CD4-positive, alpha-beta T cell treated with Interleukin-17A for 4 hours (primary cell): ENCODE measurements at places on chromosomes 16 and 17.

GRCh38 chr16:4745274-4745569 is 10.9 kb downstream of the DNAAF8 start:
- DNase-seq: no peak

GRCh38 chr17:62653002-62653825 is 25.7 kb downstream of the MRC2 start:
- peak; percentile 79 for DNase-seq

GRCh38 chr17:62692721-62693431 is 65.4 kb downstream of the MRC2 start:
- no peak for DNase-seq

- no peak for DNase-seq
These were observed 5.3 kb upstream of the FOXN1 start for GRCh38 chr17:28500712-28501379.

DNA sequence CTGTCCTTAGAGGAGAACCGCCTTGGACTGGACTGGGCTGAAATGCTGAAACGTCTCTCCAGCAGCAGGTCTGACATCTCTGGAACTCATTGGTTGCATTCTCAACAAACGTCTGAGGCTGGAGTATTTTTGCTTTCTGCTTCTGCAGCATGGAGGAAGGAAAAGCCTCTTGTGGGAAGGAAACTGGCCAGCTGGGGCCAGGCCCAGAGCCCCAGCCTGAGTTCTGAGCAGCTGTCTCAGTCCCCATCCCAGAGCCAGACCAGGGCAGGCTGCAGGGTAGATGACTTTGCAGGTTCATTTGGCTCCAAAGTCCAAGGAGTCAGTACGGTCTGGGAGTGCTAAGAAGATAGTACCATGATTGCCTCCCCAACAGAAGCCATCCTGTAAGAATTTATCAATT is 18.3 kb downstream of the TEKT3 start:
- no peak for DNase-seq

- DNase-seq: no peak
These were observed 80.9 kb upstream of the ZNF750 start for GRCh38 chr17:82920715-82921114.

- DNase-seq: no peak
These were observed 15.3 kb upstream of the STH start for GRCh38 chr17:45983614-45984310.

DNA sequence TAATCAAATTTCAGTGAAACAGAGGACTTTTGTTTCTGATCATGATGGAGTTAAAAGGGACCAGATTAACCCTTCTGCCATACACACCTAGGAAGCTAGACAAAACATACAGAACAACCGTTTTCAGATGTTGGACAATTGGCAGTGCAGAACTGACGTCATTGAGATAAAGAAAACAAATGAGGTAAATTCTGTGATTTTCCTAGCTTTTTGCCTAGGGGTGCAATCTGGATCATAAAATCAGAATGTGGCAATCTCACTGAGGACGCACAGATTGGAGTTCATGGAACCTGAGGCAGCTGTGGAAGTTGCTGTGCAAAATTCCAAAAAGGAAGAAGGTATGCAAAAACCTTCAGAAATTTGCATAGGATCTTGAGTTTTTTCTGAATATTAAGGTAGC is 15.0 kb upstream of the USP32 start:
- no peak for DNase-seq

DNA sequence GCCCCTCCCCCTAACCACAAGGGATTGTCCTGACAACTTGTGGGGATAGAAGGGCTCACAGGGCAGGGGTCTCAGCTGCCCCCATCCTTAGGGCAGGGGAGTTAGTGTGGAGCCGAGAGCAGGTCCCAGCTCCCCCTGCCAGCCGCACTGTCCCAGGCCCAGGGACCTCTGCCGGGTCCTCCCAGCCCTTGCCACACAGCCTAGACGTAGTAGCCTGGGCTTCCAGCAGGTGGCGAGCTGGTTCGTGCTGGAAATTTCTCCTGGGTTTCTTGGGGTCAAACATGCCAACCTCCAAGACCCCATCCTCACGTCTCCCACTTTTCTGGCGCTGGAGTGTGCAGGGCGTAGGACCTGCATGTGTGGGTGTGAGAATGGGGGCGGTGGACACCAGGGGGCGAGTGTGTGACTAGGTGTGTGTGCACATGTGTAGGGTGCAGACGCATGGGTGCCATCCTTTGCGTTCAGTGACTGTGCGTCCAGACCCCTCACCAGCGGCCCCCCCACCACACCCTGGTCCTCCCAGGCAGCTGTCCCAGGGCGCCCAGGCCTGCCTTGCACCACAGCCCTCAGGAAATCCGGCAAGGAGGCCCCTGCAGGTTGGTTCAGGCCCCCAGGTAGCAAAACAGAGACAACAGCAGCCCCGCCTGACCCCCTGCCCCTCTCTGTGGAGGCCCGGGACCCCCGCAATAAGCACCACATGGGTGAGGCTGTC is 29.5 kb downstream of the SBK1 start:
- DNase-seq: peak; percentile 54

DNA sequence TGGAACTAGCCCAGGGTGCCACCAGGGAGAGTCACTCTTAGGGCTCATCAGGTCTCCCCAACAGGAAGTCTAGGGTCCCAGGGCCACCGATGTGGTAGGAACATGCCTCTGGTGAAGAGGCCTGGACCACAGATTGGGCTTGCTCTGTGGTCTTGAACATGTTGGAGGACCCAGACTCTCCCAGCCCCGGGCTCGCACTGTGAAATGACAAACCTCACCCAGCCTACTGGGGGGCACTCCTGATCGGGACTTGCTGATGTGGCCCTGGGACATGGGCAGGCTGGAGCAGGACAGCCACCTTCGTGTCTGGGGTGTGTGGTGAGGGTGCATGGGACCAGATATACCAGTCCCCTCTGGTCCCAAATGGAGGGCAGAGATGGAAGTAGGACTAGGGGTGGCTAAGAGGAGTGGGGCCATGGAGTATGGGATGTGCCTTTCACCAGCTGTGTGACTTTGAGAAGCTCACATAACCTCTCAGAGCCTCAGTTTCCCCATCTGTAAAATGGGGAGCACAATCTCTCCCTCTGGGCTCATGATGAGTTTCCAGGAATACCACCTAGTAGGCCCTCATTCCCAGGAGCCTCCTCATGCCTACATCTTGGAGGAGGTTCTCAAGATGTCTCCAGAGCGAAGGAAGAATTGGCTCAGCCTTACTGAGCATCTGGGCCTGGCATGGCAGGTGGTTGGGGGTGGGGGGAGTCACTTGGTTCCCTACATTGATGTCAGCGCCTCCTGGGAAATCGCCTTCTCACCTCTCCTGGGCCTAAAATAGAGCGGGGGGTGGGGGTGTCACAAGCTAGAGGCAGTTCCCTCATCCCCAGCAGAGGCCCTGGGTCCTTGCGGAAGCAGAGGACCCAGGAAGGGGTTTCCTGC is 1.5 kb upstream of the ADAM11 start:
- DNase-seq: no peak

DNA sequence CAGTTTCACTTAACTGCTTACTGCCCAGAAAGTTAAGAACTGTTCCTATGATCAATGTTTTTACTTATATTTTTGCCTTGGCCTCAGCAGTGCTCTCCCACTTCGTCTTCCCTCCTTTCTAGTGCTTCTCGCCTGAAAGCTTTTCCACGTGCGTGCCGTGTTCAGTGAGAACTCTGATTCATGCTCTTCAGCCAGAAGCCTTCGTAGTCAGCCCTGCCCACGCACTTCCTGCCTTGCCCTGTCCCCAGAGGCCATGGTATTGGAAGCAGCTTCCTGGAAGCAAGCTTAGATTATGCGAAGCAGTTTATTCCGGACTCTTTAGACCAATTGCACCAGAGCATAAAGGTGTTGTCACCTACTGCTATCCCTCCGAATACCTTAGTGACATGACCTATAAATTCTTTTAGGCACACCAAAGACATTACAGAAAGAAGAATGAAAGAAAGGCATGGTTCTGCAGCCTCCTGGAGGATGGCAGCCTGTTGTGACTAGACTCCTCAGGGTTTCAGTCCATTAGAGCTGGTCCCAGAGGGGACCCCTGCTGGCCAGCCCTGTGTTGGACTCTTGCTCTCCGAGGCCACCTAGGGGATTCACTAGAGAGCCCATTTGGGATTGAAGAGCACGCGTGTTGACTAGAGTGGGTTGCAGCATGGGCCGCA is 105.2 kb downstream of the RPTOR start:
- DNase-seq: peak; percentile 84

- no peak for DNase-seq
These were observed 29.3 kb downstream of the FOXK2 start for GRCh38 chr17:82548681-82549303.

GRCh38 chr16:52165961-52166360 is 381.0 kb downstream of the TOX3 start:
- no peak for DNase-seq

GRCh38 chr17:22203208-22203715 is 510.9 kb downstream of the KCNJ18 start:
- DNase-seq: no peak

GRCh38 chr17:64500862-64501765 is 4.3 kb upstream of the POLG2 start:
- DNase-seq: no peak

DNA sequence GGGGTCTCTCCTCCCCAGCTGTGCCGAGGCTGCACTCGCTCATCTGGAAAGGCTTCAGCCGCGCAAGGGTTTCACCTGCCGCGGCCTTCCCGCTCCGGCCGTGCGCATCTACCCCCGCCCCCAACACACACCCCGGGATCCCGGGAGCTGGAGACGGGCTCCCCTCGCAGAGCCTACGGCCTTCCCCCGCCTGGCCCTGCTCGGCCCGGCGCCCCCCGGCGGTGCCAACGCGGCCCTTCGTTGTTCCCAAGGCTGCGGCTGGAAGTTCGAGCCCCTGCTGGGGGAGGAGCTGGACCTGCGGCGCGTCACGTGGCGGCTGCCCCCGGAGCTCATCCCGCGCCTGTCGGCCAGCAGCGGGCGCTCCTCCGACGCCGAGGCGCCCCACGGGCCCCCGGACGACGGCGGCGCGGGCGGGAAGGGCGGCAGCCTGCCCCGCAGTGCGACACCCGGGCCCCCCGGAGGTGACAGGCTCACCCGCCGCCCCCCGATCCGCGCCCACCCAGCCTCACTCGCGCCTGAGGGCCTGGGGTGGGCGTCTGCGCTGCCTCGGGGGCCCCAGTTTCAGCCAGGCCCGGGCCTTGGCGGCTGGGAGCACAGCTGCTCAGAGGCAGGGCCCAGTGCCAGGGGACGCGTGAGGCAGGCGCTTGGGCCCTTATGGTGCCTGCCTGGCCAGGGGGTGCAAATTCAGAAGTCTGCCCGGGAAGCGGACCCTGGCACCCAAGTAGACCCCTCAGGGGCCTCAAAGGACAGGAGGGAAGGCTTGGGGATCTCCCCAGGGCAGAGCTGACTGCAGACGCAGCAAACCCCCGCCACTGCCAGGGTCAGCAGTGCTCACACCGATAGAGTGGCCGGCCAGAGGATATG is 11.2 kb downstream of the GALK1 start:
- peak; percentile 84 for DNase-seq

GRCh38 chr17:64005734-64006167 is 7.6 kb downstream of the PRR29 start:
- DNase-seq: no peak

- DNase-seq: no peak
These were observed 17.2 kb upstream of the CACNG1 start for GRCh38 chr17:67027031-67027628.

- DNase-seq: no peak
These were observed 11.4 kb upstream of the MLYCD start for GRCh38 chr16:83887564-83887963.

DNA sequence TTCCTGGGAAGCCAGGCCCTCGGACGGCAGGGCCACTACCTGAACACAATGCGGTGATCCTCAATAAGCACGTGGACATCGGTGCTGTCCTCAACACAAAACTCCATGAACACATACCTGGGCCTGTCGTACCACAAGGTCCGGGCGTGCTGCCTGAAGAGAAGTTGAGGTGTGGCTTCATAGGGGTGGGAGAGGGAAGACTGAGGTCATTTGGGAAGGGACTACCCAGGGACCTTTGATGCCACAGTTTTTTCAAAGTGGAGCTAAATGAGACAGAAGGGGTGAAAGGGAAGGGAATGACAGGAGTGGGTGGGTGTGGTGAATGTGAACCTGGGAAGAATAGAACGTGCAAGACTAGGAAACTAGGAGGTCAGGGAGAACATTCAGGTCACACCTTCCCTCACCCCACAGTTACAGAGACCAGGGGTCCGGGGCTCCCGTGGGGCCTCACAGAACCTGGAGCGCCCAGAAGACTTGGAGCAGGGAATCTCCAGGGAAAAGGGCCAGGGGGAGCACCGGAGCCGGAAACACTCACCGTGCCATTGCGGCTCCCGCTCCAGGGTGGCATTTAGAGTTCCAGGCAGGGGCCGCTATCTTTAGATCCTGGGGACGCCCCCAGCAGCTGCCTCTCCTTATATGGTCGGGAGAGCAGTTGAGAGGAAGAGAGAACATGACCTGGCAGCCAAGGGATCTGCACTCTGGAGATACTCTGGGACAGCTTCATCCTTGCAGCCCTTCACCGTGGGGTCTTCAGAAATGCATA is at the start of gene PTGES3L:
TSS of gene PTGES3L (minus strand) at position 570 of the 763 bp plus-strand sequence. CDS start at position 543, 27 bp downstream.
- DNase-seq: no peak

DNA sequence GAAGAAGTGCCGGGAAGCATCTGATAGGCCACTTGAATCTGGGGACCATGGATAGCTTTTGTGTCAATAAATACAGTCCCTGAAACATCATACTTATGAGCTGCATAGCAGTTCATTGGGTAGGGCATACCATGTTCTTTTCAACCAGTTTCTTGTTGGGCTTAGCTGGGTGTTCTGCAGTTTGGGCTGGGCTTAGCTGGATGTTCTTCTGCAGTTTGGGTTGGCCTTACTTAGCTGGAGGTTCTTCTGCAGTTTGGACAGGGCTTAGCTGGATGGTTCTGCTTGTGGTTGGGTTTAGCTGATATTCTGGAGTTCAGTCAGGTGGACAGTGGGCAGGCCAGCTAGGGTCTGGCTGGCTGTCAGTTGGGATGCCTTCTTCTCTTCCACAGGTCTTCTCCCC is 52.1 kb downstream of the LCMT1 start:
- no peak for DNase-seq

GRCh38 chr17:56638591-56639051 is 45.1 kb downstream of the NOG start:
- no peak for DNase-seq

GRCh38 chr16:76265434-76266045 is 11.7 kb upstream of the CNTNAP4 start:
- DNase-seq: no peak

GRCh38 chr16:5944971-5945370 is 847.4 kb upstream of the EEF2KMT start:
- no peak for DNase-seq

DNA sequence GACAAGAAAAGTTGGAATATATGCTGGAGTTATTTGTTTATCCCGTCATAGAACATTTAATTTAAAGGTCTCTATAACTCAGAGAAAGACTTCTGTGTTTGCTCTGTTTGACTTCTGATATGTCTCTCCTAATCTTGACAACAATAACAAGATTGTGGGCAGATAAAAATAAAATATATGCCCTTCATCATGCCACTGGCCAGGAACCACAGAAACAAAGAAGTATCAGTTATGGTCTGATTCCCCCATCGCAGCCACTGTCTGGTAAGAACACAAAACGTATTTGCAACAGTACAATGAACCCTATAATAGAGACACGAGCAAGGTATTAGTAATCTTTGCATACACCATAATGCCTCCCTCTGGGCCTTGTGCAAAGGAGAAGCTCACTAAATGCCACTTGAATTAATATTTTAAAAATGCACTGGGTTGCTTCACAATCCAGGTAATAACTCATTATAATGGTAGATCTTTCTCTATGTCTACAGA is 1498.3 kb downstream of the CDH11 start:
- no peak for DNase-seq
